ENCODE measurements at places on chromosomes 12 and 14. TPM values are rescaled to one million over a fixed set of nuclear protein-coding genes. Genes with fewer than 3 reads are reported as not detected.

KRT3 gene
- total RNA-seq, result not detected

TMTC1 gene
- 3.2 TPM for total RNA-seq

STAT2 gene
- total RNA-seq, result 33.0 TPM

SMCO2 gene
- not detected for total RNA-seq

CD163 gene
- not detected for total RNA-seq

TMEM253 gene
- not detected for total RNA-seq

REC8 gene
- 1.2 TPM for total RNA-seq

CRACR2A gene
- 30.1 TPM for total RNA-seq

EPYC gene
- total RNA-seq, result not detected

DICER1 gene
- 24.8 TPM for total RNA-seq

KRT82 gene
- total RNA-seq, result not detected

DEPDC4 gene
- 0.66 TPM for total RNA-seq

FAIM2 gene
- 1.3 TPM for total RNA-seq

SPX gene
- 2.4 TPM for total RNA-seq

LALBA gene
- not detected for total RNA-seq

RHOJ gene
- 3.7 TPM for total RNA-seq

IFNG-AS1 gene
- total RNA-seq, result not detected

CAPZA3 gene
- not detected for total RNA-seq

KRT72 gene
- total RNA-seq, result not detected
